ENCODE measurements at places on chromosomes 4 and X.

GRCh38 chr4:111988514-111988913 lies 156.7 kb upstream of the FAM241A start:
- no peak for DNase-seq

GRCh38 chr4:24369507-24370029 lies 214.8 kb downstream of the DHX15 start:
- no peak for DNase-seq

GRCh38 chr4:164154416-164154815 lies 599.5 kb upstream of the SMIM31 start:
- no peak for DNase-seq

DNA sequence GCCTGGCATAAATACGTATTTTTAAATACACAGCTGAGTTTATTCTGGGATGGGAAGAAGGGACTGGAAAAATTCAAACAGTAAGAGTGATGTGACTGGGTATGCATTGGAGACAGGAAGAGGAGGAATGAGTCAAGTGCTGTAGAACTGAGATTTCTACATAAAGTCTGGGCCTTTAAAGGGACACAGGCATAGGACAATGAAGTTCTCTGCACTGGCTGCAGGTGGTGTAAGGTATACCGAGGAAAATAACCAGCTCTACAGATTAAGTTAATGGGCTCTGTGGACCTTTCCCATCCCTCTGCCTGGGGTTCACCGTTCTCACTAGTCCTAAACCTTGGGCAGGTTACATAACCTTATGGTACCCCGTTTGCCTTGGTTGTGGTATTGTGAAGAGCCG lies 68.7 kb downstream of the DHX15 start:
- DNase-seq: no peak

DNA sequence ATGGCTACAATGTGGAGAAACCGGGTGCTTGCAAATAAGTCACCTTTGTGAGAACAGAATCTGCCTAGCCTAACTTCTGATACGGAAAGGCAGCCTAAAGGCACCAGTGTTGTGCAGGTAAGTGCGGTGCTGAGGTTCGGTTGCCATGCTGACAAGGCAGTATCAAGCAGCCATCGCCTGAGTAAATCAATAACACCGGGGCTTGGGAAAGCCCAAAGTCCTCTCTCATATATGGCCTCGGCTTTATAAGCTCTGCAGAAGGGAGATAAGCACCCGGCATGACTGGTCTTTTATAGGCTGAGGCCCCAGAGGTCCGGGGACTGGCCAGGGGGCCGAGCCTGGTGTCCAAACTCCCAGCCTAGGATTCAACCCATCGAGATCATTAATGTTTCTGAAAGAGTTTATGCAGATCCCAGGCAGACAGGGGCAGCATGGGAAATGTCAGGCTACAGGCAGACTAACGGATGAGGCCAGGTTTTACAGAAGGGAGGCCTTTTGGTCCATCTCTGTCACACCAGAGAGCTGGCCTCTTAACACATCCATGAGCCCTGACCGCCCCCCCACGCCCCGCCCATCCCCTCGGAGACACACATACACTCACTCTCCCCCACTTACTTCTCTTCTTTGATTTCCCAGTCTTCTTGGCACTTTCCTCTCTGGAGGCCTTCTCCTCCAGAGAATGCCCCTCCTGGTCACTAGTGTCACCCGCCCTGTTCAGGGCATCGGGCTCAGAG lies 38.5 kb downstream of the ELF4 start:
- DNase-seq: no peak

DNA sequence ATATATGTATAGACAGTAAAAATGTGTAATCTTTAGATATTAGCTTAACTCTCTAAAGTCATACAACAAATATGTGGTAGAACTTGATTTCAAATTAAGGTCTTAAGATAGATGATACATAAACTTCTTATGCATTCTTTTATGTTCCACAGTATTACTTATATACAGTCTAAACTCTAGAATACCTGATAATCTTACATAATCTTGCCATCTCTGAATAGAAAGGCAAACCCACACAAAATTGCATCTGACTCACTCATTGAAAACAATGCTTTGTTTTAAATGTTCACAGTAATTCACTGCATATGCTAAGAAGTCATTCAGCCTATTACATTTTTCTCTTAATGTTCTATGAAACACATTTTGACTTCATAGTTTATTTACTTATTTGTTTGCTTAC lies 10.1 kb downstream of the SULT1B1 start:
- no peak for DNase-seq

GRCh38 chr4:10164877-10165283 lies 48.3 kb upstream of the WDR1 start:
- no peak for DNase-seq

DNA sequence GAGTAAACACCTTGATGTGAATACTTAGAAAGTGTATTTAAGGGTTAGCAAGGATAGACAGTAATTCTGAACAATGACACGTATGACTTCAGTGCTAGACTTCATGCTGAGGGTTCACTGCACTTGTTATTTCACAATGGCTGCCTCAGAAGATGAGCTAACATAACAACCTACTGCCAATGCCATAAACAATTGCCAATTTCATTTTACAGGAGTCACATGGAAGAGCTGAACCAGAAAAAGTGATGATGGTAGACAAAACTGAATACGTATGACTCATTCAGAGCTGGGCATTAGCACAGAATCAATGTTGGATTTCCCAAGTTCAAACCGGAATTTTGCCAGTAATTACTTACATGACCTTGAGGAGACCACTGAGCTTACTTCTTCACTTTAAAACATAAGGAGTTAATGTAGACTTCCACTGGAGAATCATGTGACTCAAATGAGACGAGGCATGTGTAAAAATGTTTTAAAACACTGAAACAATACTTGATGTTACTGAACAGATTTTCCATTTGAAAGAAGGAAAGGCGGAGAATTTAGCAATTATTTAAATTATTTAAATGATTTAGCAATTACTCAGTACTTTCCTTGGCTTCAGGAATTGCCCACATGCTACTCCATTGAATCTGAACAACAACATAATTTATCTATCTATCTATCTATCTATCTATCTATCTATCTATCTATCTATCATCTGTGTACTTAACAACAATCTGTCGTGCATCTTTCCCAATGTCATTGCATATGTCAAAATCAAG lies 868.5 kb upstream of the SLIT2 start:
- no peak for DNase-seq

- no peak for DNase-seq
These were observed 18.2 kb downstream of the HOPX start for GRCh38 chr4:56662782-56663468.

DNA sequence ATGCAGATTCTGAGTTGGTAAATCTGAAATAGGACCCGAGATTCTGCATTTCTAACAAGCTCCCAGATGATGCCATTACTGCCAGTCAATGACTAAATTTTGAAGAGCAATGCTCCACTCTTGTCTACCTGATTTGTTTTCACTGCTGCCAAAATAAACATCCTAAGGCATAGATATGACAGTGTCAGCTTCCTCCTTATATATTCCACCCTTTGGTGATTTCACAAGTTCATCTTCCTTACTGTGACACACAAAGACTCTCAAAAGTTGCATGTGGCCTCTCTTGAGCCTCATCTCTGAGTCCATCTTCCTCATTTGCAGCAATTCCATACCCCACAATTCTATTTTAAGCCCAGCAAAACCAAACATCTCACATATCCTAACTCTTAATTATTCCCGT lies 110.9 kb downstream of the FBXW7 start:
- no peak for DNase-seq

Data from chondrocyte (in vitro differentiated cells).